ENCODE measurements at places on chromosomes 2 and 18. TPM values are rescaled to one million over a fixed set of nuclear protein-coding genes. Genes with fewer than 3 reads are reported as not detected.

Gene ZFAND2B
- 32.6 TPM for total RNA-seq

Gene PLB1
- under 0.01 TPM for total RNA-seq

Gene ANKRD29
- total RNA-seq: 0.90 TPM

Gene CFAP65
- not detected for total RNA-seq

Gene FBXO48
- total RNA-seq: 0.49 TPM

Gene DNAJB2
- total RNA-seq: 35.3 TPM

Gene CFAP221
- not detected for total RNA-seq

Gene NYAP2
- total RNA-seq: not detected
